ENCODE measurements at places on chromosomes 3 and 15.

DNA sequence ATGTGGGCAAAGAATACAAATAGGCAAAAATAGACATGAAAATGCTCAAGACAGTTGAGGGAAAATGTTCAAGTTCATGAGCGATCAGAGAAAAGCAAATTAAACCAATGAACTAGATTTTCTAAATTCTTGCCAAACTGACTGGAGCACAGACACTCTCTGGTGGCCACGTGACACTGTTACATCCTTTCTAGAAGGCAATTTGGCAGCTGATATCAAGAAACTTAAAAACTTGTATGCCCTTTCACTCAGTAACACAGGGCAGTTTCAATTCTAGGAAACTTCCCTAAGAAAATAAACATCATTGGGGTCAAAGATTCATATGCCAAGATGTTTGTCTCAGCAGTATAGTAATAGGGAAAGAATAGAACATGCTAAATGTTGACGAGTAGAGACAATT lies 52.2 kb downstream of the ABHD5 start:
- DNase-seq, result no peak

- no peak for DNase-seq
Observed at GRCh38 chr3:31106204-31106603, 211.7 kb upstream of the GADL1 start.

DNA sequence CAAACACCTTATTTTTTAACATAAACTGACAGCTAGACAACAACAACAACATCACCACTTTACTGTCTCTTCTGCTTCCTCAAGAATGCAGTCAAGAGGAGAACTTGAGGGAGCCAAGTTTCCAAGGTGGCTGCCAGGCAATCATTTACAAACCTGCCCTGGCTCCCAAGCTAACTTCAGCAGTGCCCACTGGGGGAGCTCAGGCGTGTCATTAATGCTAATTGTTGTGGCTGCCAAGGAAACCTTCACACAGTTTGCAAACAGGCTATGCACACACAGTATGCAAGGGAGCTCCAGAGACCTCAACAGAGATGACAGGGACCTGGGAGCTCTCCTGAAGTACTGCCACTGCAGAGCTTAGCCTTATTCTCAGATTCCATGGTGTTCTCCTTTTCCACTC lies 2.1 kb downstream of the DZIP1L start:
- DNase-seq, result no peak

DNA sequence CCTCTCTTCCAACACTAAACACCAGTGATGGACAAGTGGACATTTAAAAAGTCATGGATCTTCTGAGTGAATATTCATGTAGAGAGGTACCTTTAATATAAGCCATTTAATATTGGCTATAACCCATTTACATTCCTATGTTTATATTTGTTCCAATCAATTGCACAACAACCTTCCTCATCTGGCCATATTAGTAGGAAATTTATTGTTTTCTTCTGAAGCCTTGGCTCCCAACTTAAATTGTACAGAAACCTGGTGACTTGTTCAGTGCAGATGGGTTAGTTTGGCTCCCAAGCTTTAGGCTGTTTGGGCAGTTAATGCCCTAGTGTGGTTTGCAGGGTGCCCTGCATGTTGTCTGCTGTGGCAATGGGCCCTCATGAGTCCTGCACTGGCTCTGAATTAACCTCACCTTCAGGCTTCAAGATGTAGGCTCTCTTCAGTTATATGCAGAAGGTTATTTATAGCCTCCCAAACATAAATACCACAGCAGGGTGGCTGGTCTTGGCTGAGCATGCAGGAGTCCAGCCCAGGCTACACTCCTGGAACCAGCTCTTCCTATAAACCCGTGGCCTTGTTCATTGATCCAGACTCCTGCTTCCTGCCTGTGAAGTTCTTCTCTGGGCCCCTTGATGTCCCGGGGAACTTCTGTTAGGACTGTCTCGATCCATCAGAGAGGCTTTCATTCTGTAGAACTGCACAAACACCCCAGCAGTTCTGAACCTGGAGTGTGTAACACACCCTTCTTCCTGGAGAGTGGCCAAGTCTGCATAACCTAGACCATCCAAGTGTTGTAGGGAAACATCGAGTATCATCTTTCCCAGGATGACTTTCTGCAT lies 57.0 kb downstream of the DUT start:
- no peak for DNase-seq

DNA sequence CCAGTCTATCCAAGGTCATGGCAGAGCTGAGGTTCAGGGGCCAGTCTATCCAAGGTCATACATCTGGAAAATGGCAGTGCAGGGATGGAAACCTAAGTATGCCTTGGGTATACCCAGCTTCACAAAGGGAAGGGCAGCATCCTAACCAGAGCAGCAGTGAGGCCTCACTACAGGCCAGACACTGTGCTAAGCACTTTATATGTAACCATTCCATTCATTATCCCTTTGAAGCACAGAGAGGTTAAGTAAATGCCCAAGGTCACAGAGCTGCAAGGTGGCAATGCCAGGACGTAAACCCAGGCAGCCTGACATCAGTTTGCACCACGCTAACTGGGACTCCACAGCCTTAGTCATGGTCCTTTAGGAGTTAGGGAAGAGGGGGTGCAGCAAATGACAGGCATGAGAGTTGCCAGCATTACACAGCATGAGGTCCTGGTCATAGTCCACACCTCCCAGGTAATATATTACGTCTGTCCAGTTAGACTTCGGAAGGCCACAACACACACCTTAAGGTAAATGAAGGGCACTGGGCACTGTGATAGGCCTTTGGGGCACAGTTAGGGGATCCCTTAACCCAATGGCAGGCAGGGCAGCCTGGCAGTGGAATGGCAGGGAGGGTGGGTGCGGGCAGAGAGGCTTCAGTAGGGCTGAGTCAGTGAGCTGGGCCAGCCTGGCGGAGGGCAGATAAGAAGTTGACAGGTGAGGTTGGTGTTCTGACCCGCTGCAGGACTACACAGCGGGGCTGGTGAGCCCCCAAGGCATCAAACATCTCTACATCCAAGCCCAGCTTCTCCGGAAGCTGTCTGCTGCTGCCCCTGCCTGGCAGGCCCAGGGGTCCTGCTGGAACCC lies 21.1 kb upstream of the CORO2B start:
- no peak for DNase-seq

GRCh38 chr3:109570408-109570807 lies 233.1 kb upstream of the DPPA4 start:
- DNase-seq, result no peak

DNA sequence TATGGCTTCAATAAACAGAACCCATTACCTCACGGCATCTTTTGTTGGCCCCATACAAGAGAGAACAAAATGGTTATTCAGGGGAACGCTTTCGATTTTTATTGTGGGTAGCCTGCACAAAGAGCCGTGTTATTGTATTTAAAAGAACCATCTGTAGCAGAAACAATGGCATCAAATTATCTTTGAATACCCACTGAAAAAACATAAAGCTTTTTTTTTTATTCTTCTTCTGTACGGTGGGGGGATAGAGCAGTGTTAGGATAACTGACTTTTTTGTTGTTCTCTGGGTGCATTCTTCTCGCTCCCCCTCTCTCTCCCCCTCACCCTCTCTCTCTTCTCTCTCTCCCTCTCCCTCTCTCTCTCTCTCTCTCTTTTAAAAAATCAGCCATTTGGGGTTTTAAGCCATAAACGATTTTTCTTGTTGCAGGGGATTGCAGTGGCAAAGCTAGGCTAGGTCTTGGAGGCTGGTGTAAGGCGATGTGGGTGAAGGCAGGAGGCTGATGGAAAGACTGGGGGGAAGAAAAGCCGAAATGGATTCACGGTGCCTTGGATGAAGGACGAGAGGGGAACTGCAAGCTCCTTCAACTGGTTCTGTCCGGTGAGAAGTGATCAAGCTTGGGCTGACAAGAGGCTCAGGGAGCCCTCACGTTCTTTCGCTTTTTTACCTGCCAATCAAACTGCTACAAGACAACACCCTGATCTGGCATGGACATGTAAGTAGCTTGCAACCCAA lies 12.4 kb upstream of the SOX2 start:
- no peak for DNase-seq

DNA sequence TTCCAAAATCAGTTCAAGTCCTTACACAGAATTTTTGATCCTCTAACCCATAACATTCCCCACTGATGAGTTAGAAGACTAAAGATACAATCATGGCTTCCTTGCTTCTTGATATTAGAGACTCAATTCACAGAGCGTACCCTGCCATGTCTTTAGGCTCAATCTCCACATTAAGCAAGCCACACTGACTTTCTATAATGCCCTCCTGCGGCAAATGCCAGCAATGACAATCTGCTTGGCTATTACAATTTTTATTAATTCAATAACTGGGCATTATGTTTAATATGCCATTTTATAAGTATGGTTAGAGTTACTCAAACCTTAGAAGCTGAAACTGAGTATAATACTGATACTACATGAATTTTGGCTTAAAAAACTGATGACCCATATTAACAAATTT lies 479.7 kb upstream of the NR2F2 start:
- DNase-seq, result no peak

- DNase-seq, result peak; percentile 9
Observed at GRCh38 chr15:51649659-51650521, 27.3 kb upstream of the DMXL2 start.

DNA sequence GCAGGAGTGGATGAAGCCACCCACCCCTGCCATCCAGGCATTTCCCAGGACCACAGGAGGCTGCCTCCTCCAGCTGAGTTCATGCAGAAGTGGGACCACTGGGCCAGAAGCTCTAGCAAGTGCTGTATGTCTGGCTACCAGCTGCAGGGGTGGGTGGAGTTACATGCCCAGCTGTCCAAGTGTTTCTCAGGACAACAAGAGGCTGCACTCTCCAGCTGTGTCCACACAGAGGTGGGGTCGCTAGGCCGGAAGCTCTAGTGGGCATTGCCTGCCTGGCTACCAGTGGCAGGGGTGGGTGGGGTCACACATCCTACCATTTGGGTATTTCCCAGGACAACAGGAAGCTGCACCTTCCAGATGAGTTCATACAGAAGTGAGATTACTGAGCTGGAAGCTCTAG lies 234.0 kb upstream of the PPP2R3A start:
- DNase-seq, result no peak
